Lung (tissue), 17 donors: ENCODE measurements at places on chromosomes 13 and 19. TPM values are rescaled to one million over a fixed set of nuclear protein-coding genes. Genes with fewer than 3 reads are reported as not detected.

GRCh38 chr19:36106991-36107390, 4.0 kb upstream of the OVOL3 start:
- no peaks in the 10 kb centered on the region for H3K4me1 ChIP-seq
- no peaks in the 10 kb centered on the region for H3K36me3 ChIP-seq
- no peak for DNase-seq
- H3K27me3 ChIP-seq = no peaks in the 10 kb centered on the region
- H3K4me3 ChIP-seq = no peak overlapping the region

GRCh38 chr13:101289764-101290163, 126.5 kb downstream of the NALCN start:
- DNase-seq = peak; percentile 49
- no peaks in the 10 kb centered on the region for H3K27me3 ChIP-seq
- H3K4me3 ChIP-seq = no peak overlapping the region
- H3K4me1 ChIP-seq = no peaks in the 10 kb centered on the region
- H3K36me3 ChIP-seq = no peaks in the 10 kb centered on the region
- no peak overlapping the region for H3K27ac ChIP-seq

- H3K27ac ChIP-seq = peak overlapping the region; percentile 87
- no peak overlapping the region for H3K4me3 ChIP-seq
- DNase-seq = peak; percentile 36
Observed at GRCh38 chr13:98141509-98142379, 1.1 kb upstream of the FARP1 start.

CEACAM7 gene
- 0.37 TPM for total RNA-seq
